NT2/D1 (cell line): ENCODE measurements at places on chromosomes 2 and 18.

GRCh38 chr2:215624423-215624829, 188.6 kb upstream of the FN1 start:
- DNase-seq = no peak

- DNase-seq = no peak
These were observed 112.0 kb upstream of the THOC1 start for GRCh38 chr18:379681-380330.

DNA sequence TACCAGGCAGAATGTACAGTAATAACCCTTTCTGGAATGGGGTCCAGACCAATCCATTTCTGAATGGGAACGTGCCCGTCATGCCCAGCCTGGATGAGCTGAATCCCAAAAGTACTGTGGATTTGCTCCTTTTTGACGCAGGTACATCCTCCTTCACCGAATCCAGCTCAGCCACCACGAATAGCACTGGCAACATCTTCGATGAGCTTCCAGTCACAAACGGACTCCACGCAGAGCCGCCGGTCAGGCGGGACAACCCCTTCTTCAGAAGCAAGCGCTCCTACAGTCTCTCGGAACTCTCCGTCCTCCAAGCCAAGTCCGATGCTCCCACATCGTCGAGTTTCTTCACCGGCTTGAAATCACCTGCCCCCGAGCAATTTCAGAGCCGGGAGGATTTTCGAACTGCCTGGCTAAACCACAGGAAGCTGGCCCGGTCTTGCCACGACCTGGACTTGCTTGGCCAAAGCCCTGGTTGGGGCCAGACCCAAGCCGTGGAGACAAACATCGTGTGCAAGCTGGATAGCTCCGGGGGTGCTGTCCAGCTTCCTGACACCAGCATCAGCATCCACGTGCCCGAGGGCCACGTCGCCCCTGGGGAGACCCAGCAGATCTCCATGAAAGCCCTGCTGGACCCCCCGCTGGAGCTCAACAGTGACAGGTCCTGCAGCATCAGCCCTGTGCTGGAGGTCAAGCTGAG, 89.6 kb downstream of the SH3BP4 start:
- DNase-seq = no peak

GRCh38 chr2:108418416-108418815, 30.6 kb upstream of the GCC2 start:
- DNase-seq = no peak

GRCh38 chr2:118721817-118722551, 125.5 kb downstream of the EN1 start:
- DNase-seq = no peak

GRCh38 chr2:69692424-69692823, 48.9 kb upstream of the AAK1 start:
- DNase-seq = no peak

DNA sequence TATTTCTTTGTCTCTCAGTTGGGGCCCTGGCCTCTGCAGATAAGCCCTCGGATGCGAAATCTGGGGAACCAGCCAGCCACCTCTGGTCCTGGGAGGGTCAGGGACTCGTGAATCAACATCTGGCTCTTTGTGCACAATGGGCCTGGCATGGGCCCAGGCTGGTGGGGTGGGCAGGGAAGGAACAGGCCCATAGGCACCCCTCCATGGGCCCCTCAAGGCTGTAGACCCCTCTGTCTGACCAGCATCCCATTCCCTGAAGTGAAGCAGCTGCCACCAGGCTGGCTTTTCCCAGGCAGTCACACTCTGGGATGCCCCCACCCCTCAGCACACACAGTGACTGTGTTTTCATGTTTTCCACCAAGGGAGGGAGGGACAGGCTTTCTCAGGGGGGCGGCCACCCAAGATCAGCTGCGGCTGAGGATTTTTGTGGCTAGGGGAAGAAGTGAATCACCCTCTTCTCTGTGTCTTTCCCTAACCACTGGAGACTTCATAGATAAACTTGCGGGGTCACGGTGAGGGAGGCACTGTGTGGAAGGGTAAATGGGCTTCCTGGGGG, 166.0 kb downstream of the AGAP1 start:
- no peak for DNase-seq

- no peak for DNase-seq
These were observed 131.0 kb downstream of the PHLPP1 start for GRCh38 chr18:62846313-62846712.

GRCh38 chr18:57666818-57667497, 45.3 kb upstream of the NARS1 start:
- DNase-seq = no peak

- DNase-seq = no peak
These were observed 98.0 kb upstream of the ZSWIM2 start for GRCh38 chr2:186946896-186947467.

DNA sequence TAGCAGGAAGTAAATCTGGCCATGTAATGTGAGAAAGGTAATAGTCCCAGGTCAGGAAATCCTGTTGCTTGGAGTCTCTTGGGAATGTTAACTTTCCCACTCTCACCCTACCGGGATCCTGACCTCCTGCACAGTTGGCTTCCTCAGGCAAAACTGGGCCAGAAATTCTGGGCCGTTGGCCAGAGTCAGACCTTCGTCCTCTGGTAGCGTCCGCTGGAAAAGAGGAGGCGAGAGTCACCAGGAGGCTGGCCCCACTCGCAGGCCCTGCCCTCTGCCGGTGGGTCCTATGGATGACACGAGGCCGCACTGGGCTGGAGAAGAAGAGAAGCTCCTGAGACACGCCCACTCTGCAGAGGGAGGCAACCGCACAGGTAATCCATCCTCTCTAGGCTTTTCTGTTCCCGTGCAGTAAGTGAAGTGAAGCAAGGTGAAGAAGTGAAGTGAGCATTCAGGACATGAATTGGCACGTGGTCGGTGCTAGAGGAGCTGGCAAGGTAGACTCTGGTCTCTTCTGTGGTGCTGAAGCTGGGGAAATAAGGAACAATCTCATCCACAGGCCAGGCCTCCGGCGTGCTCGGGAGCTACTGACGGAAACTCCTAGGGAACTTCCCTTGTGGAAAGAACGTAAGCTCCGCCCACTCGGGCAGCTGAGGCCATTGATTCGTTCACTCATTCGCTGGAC, 182.7 kb upstream of the GLI2 start:
- peak; percentile 70 for DNase-seq

- DNase-seq = no peak
These were observed 49.9 kb upstream of the PNPT1 start for GRCh38 chr2:55743583-55743982.

- DNase-seq = peak; percentile 83
These were observed 47.8 kb downstream of the CDCA7 start for GRCh38 chr2:173402405-173402974.

GRCh38 chr2:75655861-75656260, 9.3 kb downstream of the MRPL19 start:
- no peak for DNase-seq

- DNase-seq = no peak
These were observed 27.2 kb upstream of the MYCN start for GRCh38 chr2:15913146-15913545.
